ENCODE measurements at places on chromosomes 1 and 21.

GRCh38 chr1:78088015-78088414 lies 42.2 kb downstream of the GIPC2 start:
- no peak for DNase-seq

DNA sequence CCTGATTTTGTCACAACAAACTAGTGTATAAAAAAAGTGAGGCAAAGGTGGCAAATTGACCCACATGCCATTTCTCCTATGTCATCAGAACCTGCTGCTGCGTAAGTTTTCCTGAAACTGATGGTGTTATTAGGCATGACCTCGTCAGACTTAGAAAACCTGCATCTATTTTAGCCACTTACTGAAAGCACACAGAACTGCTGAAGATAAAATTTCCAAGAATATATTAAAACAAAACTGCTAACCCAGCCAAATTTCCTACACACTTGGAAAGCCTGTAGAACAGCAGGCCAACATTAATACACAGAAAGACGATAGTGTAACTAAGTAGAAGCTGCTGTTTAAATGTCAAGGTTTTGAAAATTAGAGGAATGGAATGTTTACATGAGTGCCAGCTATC lies 674.5 kb upstream of the CXADR start:
- no peak for DNase-seq

GRCh38 chr1:45079533-45079932 lies 67.5 kb downstream of the UROD start:
- DNase-seq = no peak

GRCh38 chr1:6578624-6579373 lies 995 bp upstream of the ZBTB48 start:
- no peak for DNase-seq

- DNase-seq = no peak
Observed at GRCh38 chr21:42004406-42005199, 5.6 kb downstream of the ZBTB21 start.

DNA sequence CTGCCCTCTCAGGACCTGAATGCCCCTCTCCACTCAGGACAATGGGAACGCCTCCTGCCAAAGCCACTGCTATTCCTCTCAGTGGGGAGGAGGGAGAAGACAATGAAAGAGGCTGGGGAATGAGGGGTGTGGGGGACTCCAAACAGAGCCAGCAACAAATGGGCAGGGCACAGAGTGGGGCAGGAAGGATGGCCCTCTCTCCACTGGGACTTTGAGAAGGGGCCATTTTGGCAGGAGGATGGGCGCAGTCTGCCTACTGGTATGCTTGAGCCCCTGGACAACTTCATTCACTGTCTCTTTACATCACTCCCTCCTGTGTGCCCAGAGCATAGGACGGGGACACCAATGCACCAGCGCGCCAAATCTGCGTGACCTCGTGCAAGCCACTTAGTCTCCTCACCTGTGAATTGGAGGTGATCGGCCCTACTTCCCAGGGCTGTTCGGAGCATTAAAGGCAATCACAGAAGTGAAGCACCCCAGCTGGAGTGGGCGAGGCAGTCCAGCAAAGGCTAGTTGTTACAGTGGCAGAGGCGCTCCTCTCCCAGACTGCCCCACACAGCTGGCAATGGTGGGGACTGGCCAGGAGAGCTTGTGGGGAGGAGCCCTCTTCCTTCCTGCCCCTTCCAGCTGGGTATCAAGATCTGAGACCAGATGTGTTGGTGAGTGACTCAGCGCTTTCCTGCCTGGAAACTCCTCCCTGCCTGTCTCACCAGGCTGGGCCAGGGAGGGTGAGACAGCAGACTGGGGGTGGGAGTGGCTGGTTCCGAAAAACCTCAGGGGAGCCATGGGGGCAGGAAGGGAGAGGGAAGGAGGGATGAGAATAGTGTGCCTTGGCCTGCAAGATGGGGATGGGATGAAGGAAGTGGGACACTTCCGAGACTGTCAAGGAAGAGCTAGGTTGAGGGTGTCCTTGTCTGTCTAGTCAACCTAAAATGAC lies 22.4 kb upstream of the SYNC start:
- no peak for DNase-seq

GRCh38 chr1:47209091-47209490 lies 19.3 kb upstream of the PDZK1IP1 start:
- no peak for DNase-seq

DNA sequence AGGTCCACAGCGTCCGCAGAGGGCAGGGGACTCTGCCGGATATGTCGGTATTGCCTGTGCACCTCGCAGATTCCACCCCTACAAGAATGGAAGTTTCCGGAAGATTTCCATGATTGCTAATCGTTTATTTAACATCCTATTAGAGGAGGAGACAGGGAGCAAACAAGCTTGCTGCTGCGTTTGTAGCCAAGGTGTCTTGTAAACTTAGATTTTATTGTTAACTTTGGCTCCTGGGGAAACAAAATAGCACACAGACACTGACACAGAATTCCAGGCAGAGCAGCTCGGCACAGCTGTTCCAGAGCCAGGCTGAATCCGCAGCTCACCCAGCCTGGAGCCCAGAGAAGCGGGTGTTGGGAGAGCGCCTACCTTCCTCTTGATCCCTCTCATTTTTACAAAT lies 75.7 kb downstream of the AJAP1 start:
- no peak for DNase-seq

DNA sequence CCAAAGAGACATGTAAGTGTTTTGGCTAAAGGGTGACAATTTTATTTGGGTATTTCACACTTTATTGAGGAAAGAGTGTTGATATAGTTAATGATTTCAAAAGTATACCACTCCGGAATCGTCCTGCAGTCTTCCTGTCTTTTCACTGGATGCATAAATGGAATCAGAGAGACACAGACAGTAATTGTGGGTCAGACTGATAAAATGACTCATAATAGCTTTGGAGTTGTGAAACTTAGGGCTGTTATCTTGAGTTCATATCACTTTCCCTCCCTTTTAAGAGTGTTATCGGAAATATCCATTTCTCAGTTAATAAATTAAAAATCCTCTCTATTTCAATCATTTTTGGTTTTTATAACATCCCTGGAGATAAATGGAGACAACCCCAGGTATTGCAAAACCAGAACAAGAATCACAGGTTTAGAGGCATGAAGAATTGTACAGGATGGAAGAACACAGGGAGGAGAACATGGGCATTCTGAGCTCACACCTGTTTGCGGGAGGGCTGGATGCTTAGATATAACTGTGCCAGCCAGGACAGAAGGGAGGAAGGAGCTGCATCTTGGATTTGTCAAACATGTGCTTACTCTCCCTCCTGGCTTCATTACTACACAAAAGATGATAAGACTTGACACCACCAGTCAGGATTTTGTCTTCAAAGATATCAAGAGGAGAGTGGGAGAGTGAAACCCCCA lies 185.4 kb downstream of the LMO4 start:
- DNase-seq = no peak

DNA sequence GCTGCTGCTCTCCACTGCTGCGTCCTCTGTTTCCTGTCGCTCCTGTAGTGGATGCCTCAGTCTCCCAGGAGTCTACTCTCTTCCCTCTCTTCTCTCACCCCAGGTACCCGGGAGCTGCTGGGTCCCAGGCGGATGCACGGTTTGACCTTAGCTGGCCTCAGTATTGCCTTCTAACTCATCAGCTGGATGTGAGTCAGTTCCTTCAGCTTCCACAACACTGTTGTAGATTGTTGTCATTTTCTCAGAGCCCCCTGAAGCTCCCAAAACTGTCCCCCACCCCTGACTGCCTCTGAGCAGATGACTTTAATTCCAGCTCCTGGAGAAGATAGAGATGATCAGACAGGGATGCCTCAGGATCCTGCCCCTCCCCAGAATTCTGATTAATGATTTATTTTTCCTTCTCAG lies 7.2 kb downstream of the CNIH3 start:
- DNase-seq = peak; percentile 15

DNA sequence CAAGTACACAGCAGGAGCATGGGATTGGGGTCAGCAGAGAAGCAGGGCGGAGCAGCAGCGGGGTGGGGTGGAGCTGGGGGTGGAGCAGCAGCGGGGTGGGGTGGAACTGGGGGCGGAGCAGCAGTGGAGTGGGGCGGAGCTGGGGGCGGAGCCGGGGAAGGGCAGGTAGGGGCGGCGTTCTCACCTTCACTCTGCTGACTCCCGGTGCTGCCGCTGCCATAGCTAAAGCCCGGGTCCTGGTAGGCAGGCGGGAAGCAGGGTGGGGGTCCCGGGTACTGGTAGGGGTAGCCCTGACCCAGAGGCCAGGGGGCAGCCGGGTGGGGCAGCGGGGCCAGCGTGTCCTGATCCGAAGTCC lies 6.7 kb downstream of the TAS1R3 start:
- DNase-seq = peak; percentile 39

- DNase-seq = no peak
Observed at GRCh38 chr1:58524353-58524945, 22.1 kb downstream of the OMA1 start.

DNA sequence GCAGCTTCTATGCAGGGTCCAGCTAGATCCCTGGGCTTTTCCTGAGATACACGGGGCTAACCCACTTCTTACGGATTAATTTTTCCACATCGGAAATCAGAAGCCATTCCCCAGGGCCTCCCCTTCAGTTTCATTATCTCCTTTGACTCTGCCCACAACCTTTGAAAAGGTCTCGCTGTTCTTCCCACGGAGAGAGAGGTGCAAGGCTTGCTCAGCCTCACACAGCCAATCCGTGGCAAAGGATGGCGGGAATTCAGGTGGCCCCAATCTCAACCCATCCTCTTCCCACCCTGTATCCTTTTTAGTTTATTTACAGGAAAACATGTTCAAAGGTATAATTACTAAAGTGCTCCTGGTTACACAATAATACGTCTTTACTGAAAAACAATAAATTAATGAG lies 702 bp upstream of the MAPKAPK2 start:
- DNase-seq = no peak

- DNase-seq = no peak
Observed at GRCh38 chr1:6513320-6513801, 21.9 kb upstream of the PLEKHG5 start.

DNA sequence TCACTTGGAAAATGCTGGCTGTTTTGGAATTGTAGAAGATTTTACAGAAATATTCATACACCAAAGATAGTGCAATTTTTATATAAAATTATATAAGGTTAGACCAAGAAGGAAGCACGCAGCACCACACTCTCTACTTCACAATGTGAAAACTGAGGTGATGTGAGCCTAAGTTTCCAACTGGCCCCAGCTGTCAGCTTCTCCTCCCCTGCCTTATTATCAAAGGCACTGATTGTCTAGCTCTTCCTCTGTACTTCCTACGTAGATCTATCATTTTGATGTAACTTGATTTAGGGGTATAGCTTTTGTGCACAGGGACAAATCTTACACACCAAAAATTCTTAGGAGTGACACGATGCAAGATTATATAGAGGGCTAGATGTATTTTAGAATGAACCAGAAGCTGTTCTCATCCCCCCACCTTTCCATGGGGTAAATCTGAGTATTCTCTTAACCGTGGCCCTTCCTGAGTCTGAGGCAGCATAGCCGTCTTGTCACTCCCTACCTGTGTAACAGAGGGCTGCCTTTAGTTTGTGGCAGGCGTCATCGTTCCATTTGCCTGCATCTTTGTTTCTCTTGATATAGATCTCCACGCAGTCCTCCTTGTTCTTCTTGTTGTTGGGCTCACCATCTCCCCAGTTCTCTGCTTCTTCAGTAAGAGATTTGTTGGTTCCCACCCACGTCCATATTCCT lies 3.4 kb downstream of the SELL start:
- DNase-seq = no peak
